ENCODE measurements at places on chromosomes 7 and 10. TPM values are rescaled to one million over a fixed set of nuclear protein-coding genes. Genes with fewer than 3 reads are reported as not detected.

Gene ERVW-1
- not detected for total RNA-seq

Gene TAC1
- 1.5 TPM for total RNA-seq

Gene SUN3
- total RNA-seq: not detected

Gene EDRF1
- total RNA-seq: 79.2 TPM

- H3K4me1 ChIP-seq: no peaks in the 10 kb centered on the region
- H3K36me3 ChIP-seq: no peaks in the 10 kb centered on the region
- DNase-seq: no peak
- no peaks in the 10 kb centered on the region for H3K27me3 ChIP-seq
- H3K4me3 ChIP-seq: no peak overlapping the region
Observed at GRCh38 chr10:42428534-42428933, 209.8 kb downstream of the ZNF33B start.

- no peak for DNase-seq
- no peaks in the 10 kb centered on the region for H3K36me3 ChIP-seq
- H3K4me1 ChIP-seq: peaks cover 4% of the 10 kb centered on the region
Observed at GRCh38 chr7:105097619-105098018, 83.6 kb downstream of the KMT2E start.

DNA sequence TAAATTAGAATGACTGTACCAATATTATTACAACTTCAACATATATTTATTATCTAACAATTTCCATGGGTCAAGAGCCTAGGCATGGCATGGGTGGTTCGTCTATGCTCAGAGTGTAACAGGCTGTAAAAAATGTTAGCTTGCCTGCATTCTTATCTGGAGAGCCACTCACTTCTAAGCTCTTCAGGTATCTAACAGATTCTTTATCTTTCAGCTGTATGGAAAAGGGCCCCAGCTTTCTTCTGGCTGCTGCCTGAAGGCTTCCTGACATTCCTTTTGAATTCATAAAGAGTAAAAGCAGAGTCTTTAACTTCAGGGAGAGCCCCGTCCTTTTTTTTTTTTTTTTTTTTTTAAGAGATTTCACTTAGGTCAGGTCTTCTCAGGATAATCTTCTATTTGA, 648.8 kb downstream of the NXPH1 start:
- H3K27me3 ChIP-seq: no peaks in the 10 kb centered on the region
- no peak for DNase-seq
- no peak overlapping the region for H3K4me3 ChIP-seq
- no peaks in the 10 kb centered on the region for H3K36me3 ChIP-seq
- no peak overlapping the region for H3K27ac ChIP-seq

DNA sequence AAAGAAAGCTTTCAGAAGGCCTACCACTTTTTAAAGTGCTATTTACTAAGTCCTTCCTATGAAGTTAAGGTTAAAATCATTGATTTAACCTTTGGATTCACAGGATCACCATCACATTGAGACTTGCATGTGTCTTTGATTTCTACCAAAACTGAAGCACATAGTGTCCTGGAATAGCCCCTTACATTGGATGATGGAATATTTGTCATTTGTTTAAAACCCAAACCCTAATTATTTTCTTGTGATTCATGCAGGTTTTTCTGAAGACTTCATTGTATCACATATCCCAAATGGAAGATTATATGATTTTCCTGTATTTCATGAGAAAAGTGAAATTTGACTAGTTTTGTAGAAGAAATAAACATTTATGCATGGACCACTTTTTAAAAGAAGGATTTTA, 3.3 kb downstream of the SEMA3A start:
- H3K27ac ChIP-seq: no peak overlapping the region
- no peaks in the 10 kb centered on the region for H3K36me3 ChIP-seq
- no peaks in the 10 kb centered on the region for H3K4me1 ChIP-seq
- no peaks in the 10 kb centered on the region for H3K27me3 ChIP-seq

- H3K27me3 ChIP-seq: no peaks in the 10 kb centered on the region
- H3K27ac ChIP-seq: no peak overlapping the region
- DNase-seq: no peak
- no peaks in the 10 kb centered on the region for H3K36me3 ChIP-seq
Observed at GRCh38 chr10:79331709-79332108, 15.6 kb upstream of the PPIF start.

DNA sequence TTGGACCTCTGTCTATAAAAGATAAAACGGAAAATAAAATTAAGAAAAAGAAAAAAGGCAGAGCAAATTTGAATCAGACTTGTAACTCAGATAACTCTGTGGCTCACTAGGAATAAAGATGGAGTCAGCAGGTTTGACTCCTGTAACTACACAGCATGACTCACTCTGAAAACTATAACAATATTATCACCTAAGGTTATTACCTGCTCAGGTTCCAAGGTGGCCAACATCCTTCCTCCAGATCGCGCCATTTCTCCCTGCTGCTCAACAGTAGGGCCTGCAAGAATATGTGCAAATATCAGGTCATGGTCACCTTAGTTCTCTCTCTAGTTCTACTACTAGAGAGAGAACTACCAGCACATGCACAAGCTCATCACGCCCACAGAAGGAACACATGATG, 30.0 kb downstream of the ALDH18A1 start:
- no peak overlapping the region for H3K27ac ChIP-seq
- H3K4me3 ChIP-seq: no peak overlapping the region
- DNase-seq: no peak
- H3K4me1 ChIP-seq: no peaks in the 10 kb centered on the region
- no peaks in the 10 kb centered on the region for H3K36me3 ChIP-seq
